Caco-2 (cell line): ENCODE measurements at places on chromosomes 7 and 10.
A peak's percentile ranks its signal among the peaks of the same experiment; 100 is the strongest.

DNA sequence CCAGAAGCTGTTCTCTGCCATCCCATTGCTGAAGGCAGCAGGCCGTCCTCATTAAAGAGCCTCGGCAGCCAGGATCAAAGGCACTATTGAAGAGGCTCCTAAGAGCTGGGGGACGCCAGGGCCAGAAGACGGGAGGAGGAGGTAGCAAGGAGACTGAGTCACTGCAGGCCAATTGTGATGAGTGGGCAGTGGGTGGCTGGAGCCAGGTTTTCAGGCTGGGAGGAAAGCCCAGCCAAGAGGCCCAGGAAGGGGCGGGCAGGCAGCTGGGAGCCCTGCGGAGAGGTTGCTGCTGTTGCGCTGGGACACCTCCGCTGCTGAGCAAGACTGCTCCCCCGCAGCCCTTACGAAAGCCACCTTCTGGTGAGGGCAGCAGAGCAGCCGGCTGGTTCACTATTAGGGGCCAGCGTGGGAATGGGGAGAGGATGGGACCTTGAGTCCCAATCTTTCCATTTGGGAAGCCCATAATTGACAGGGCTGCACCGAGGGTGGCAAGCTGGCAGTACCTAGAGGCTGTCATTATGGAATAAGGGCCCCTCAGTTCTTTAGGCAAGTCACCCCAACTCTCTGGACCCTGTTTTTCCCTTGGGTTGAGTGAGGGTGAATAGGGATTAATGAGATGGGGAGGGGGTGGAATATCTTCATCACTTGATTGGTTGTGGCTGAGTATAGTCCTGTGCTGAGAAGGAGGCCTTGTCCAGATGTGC lies 48.4 kb downstream of the UNC5B start:
- no peak for DNase-seq

GRCh38 chr7:147432079-147432478 lies 1158.5 kb upstream of the C7orf33 start:
- no peak for DNase-seq

DNA sequence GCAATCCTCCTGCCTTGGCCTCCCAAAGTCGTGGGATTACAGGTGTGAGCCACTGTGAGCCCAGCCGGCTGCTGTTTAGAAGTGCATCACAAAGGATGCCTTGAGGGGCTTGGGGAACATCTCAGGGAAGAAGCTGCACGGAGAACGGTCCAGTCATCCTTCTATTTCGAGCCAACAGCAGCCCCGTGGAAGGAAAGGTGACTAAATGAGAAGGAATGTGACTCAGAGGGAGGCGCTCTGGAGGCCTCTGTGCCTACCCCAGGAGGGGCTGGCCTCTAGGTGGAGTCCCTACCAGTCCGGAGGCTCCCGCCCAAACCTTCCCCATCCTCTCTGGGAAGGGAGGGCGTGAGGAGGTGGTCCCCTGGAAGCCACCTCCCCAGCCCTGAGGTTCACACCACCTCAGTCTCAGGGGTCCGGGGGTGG lies 76.2 kb downstream of the CTBP2 start:
- DNase-seq = no peak

DNA sequence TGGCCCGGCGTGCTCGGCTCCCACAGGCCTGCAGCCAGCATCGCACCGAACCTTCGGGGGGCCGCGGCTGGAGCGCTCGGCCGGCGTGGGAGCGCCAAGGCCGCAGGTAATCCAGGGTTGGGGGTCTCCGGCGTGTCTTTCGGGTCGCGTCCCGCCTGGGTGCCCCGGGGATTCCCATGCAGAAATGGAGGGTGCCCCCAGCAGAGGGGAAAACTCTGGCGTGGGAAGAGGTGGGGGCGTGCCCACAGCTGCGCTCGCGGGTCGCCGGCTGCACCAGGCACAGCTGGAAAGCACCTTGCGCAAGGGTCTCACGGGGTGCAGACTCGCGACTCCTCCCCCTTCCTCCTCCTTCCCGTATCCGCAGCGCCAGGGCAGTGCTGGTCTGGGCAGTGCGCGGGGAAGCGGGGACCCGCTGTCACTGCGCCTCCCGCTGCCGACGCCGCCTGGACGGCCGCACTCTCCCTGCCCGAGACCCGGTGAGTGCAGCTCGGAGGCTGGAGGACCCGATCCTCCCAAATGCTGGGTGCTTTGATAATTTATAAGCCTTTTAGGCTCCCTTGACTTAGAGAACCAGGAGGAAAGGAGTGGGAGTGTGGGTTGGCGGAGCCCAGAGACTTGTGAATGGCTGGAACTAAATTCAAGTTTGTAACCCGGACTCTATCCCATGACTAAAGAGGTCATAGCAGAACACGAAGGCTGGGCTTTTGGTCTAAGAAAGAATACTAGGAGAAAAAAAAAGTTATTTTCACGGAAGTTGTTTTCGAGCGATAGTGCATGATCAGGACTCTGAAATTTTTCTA lies 489 bp downstream of the MAP3K8 start:
- DNase-seq = peak; percentile 92

- no peak for DNase-seq
Observed at GRCh38 chr10:873020-873419, 58.5 kb downstream of the LARP4B start.

DNA sequence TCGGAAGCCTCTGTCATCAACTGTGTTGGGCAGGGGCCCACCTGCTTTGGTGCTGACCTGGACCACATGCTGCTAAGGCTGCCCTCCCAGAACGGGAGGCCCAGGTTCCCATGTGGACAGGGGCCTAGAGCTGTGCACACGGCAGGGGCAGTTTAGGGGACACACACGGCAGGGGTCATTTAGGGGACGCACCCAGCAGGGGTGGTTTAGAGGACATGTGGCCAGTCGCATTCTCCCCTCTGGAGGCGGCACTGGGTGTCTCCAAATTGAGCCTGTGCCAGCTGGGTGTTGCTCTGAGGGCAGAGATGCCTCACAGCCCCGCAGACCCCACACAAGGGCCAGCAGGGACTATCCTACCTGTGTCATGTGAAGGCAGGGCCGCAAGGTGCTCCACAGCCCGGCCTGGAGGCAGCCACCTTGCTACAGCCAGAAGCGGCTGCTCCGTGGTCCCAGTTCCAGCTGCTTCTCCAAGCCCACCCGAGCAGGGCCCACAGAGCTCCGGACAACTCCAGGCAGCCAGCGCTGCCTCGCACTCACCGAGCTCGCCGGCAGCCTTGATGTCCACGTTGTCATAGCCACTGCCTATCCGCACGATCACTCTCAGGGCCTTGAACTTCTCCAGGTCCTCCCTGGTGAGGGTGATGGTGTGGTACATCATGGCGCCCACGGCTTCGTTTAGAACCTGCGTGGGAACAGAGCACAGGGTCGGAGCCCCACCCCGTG lies 60.7 kb downstream of the ZRANB1 start:
- no peak for DNase-seq

- DNase-seq = no peak
Observed at GRCh38 chr10:61125560-61126170, 181.7 kb upstream of the RHOBTB1 start.

GRCh38 chr10:13955409-13956068 lies 368.8 kb downstream of the PRPF18 start:
- no peak for DNase-seq

DNA sequence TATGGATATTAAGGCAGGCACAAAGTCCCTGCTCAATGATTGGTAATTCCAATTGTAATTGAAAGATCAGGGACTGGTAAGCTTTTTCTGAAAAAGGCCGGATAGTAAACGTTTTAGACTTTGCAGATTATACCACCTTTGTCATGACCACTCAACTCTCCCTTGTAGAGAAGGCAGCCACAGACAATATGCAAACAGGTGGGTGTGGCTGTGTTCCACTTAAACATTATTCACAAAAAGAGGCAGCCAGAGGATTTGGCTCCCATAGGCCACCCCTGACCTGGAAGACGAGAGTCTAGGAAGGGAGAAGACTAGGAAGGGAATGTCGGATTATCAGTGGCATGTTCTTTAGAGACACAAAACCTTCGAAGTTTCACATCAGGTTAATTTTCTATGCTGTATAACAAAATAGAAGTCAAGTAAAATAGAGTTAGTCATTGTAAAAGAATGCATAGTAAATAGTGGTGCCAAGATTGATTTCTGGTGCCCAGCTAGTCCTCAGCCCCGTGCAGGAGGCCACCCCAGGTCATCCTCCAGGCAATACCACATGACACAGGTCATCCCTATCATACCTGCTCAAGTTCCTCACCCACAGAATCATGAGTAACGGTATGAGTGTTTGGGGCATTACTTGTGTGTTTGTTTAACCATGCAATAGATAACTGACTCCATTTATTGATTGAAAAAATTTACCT lies 193.8 kb downstream of the PLPP4 start:
- no peak for DNase-seq

- no peak for DNase-seq
Observed at GRCh38 chr10:11163780-11164550, 146.3 kb downstream of the CELF2 start.

DNA sequence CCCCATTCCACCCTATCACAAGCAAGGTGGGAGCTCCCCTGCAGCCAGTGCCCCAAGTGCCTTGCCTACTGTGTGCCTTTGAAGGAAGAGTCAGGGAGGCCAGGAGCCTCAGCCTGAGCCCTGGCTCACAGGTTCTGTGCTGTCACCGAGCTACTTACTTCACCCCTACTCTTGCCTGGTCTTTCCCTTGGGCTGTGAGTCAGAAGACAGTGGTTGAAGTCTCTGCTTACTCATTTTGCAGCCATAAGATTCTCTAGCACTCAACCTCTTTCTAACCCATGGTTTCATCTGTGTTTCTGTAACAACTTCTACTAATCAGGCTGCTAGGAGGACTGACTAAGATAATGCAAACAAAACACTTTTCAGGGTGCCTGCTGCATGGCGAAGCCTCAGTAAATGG lies 114.5 kb downstream of the PLCE1 start:
- no peak for DNase-seq

DNA sequence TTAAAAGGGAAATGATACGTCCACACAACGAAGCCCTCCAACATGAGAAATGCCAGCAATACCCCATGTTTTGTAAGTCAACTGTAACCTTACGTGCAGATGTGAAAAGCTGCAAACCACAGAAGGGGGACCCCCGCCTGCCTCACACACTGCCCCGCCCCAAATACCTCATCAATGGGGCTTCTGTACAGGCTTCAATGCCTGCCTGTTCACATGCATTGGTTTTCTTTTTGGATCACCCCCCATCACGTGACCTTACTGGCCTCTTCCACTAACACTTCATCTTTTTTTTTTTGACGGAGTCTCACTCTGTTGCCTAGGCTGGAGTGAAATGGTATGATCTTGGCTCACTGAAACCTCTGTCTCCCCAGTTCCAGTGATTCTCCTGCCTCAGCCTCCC lies 224.0 kb downstream of the TNS3 start:
- DNase-seq = peak; percentile 2

DNA sequence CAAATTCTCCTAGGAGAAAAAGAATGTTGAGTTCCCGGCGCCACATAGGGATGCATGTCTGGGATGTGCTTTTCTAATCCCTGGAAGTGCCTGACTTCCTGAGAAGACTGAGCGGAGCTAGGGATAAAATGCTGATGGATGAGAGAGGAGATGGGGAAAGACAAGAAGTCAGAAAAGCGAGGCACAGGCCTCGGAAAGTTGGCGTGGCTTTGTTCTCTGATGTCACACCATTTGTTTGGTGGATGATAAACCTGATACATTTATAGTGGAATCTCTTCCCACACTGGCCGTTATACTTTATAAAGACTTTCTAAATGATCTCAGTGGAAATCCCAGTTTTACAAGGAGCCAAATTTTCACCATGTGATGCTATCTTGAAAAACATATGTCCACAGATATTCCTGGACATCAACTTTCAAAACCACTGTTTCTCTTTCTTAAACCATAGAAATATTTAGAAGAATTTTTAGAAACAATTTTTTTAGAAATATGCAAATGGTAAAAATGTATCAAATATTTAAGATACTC lies 188.8 kb upstream of the SVIL start:
- no peak for DNase-seq

GRCh38 chr10:3852147-3852904 lies 67.3 kb upstream of the KLF6 start:
- peak; percentile 92 for DNase-seq

GRCh38 chr7:46886669-46887374 lies 695.1 kb downstream of the TNS3 start:
- no peak for DNase-seq

- DNase-seq = no peak
Observed at GRCh38 chr10:77180794-77181193, 456.8 kb downstream of the KCNMA1 start.

- no peak for DNase-seq
Observed at GRCh38 chr7:155484483-155485399, 26.8 kb downstream of the EN2 start.

DNA sequence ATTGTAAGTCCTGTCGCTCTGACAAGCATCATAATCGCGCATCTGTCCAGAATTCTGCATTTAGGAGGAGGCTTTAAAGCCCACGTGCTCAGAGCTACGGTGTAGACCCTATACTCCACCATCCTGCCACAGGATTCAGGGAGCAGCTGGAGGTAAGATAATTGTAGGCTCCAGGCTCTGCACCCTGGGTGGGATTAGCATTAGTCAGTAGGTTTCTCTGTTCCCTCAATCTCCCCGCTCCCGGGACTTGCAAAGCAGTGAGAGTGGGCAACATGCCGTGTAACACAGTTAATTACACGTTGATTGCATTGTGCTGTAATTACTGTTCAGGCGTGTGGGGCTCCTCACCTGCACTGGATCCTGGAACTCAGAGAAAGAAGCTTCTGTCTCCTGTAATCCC lies 89.3 kb upstream of the CUX1 start:
- no peak for DNase-seq

GRCh38 chr7:137642031-137642430 lies 204.7 kb downstream of the DGKI start:
- no peak for DNase-seq

GRCh38 chr7:91915401-91916050 lies 25.1 kb upstream of the AKAP9 start:
- no peak for DNase-seq

GRCh38 chr10:99406149-99406548 lies 24.3 kb downstream of the GOT1 start:
- no peak for DNase-seq

DNA sequence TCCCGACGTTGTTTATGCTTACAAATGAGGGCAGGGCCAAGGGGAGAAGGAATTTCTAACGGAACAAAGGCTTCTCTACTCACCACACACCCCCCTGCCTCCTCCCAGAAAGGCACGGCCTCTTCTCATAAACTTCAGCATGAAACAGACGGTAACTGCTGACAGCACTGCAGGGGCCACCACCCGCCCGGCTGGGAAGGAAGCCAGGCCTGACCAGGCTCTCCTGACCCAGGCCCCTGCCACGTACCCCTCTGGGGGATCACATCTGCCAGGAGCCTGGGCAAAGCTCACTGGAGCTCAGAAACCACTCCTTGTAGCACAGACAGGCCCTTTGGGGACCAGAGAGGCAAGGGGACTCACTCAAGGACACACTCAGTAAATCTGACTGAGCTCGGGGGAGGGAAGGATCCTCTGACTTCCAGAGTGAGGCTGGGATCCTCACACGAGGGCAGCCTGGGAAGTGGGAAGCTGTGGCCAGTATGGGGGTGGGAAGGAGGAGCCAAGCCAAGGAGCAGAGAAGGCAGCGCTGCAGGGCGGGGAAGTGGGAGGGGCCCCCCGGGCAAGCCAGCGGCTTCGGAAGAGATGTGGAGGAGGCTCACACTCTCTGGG lies 46.1 kb downstream of the ZCCHC24 start:
- DNase-seq = no peak

DNA sequence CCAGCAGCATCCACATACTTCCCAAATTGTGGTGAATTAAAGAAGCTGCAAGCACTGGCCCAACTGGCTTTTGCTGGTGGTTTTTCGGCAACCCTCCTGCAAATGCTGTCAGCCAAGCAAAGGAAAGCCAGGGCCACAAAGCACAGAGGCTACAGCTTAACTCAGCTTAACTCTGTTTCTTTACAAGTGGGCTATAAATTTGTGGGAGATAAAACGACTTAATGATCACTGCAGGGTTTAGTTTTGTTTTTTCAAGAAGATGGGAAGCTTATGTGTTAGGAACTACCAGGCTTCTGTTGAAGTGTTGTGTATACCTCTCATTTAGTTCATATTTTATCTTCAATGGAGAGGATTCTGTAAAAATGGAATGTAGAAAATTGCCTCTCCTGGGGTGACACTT lies 110.6 kb downstream of the TACC2 start:
- DNase-seq = no peak
